ENCODE measurements at places on chromosomes 6 and 20.
A peak's percentile ranks its signal among the peaks of the same experiment; 100 is the strongest.

DNA sequence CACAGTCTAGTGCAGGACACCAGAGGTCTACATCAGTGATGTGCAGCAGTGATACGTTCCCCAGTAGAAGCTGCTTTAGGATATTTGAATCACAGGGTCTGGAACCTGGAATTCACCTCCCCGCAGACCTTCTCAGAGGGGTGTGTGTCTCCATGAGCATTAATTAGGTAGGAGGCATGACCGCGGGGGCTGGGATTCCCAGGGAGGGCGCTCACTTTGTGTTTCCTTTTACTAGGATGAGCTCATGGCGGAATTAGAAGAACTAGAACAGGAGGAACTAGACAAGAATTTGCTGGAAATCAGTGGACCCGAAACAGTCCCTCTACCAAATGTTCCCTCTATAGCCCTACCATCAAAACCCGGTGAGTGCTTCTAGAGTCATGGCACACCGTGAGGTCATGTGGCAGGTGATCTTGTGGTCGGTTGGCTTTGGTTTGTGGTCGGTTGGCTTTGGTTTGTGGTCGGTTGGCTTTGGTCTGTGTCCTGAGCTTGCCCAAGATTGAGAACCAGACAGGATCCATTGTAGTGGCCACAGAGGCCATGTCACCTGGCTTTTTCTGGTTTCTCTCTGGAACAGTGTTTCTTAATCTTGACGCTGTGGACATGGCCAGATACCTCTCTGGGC is 40.8 kb downstream of the CHMP4B start:
- no peak for DNase-seq

DNA sequence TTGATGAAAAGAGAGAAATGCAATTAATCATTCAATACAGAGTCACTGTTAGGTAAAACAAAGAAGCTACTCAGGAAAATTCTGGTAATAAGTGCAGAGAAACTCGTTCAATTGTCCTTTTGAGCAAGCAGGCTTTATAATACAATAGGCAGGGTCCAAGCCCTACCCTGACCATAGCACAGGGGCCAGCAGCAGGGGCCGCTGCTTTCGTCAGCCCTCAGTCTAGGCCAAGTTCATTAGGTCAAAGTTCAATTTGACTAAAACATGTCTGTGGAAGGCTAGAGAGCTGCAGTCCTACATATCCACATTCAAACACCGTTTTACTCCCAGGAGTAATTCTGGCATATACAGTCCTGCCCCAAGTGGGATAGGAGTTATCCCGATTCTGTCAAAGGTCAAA is 94.6 kb downstream of the BCAS1 start:
- no peak for DNase-seq

GRCh38 chr6:37321101-37321500 is 32.7 kb upstream of the RNF8 start:
- DNase-seq, result no peak

DNA sequence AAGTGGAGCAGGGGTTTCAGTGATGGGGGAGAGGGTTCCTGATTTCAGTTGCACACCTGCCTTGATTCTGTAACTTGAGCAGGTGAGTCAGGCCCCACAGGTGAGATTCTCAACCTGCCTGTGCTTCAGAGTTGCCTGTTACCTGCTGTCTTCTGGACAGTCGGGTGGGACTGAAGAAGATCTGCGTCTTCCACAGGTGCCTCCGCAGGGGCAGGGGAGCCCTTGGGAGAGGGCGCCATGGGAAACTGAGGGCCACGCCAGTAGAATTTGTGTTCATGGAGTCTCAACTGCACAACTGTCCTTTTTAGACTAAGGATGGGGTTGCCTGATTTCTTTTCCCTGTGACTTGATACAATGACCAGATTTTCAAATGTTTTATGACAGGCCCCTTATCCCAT is 5.2 kb downstream of the UNC93A start:
- no peak for DNase-seq

DNA sequence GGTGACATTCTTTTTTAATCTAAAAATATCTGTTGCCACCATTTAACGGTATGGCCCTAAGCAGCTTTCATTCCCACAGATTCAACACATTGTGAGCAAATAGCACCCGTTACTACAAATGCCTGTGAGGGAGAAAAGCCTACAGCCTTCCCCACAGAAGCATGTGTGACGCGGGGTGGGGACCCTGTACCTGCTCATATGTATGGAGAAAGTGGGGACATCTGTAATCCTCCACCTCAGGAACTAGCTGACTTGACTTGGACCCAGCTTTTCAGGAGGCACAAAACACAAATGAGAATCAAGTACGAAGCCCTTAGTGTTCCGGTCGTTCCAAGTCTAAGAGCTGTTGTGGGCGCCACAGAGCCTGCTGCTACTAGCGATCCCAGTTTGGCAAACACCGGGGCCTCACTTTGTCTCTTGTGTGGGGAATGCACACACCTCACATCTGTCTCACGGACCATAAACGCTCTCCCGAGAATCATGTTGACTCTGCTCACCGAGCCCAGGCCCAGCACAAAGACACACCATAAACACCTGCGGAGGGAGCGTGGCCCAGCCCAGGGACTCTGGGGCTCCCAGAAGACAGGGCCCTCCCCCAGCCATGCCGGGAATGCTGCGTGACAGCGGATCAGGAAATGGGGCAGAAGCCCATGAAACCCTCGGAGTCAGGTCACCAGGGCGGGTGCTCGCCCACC is 21.6 kb downstream of the DLL1 start:
- no peak for DNase-seq

DNA sequence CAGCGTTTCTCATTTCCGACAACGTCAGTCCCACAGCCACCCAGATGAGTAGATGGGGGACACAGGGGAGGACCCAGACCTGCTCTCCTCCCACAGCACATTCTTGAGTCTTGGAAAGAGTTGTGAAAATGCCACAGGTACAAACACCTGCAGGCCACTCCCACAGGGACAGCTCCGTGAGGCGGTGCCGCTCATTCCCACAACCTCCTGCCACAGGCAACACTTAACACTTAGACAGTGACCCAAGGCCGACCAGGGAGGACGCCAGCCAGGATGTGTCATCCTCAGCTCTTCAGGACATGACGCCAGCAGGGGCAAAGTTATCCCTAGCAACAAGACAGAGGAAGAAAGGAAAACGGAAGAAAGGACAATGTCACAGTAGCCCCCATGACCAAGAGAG is 22.9 kb upstream of the HLA-B start:
- no peak for DNase-seq

GRCh38 chr20:21397341-21398108 is at the start of gene NKX2-4:
TSS of gene NKX2-4 (minus strand) at chr20:21397526. CDS start at chr20:21397399, 127 bp downstream.
- no peak for DNase-seq

DNA sequence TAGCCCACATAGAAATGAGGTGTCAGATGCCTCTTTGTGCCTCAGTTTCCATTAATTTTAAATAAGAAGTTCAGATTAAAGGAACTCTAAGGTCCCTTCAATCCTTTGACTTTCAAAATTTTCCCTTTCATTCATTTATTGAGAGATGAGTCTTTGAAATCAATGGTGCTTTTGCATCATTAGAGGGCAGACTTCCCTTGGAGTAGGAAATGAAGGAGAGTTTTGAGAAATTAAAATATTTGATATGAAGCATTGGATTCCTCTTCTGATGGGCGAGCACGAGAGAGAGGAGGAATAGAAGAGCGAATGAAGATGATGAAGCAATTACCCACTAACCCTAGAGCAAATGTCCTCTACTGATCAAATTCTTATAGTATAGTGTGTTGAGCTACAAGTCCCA is 105.7 kb downstream of the EDN1 start:
- no peak for DNase-seq

DNA sequence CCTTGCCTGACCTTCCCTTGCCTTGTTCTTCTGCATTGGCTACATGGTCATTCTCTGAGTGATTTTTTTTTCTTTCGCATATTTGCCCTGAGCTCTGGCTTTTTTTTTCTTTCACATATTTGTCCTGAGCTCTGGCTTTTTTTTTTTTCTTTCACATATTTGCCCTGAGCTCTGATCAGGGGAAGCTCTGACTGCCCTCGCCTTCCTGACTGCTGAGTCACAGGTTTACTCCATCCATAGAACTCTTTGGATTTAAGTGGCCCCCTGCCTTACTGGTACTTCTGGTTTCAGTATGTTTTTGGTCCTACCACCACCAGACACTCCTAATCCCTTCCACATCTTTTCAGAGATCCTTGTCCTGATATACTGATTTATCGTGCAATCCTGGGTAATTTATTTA is 201.1 kb downstream of the OGFRL1 start:
- DNase-seq, result peak; percentile 91

GRCh38 chr6:30705620-30706019 is 11.5 kb downstream of the MDC1 start:
- DNase-seq, result no peak

- DNase-seq, result peak; percentile 76
Observed at GRCh38 chr6:35449287-35449881, 2.8 kb upstream of the FANCE start.

DNA sequence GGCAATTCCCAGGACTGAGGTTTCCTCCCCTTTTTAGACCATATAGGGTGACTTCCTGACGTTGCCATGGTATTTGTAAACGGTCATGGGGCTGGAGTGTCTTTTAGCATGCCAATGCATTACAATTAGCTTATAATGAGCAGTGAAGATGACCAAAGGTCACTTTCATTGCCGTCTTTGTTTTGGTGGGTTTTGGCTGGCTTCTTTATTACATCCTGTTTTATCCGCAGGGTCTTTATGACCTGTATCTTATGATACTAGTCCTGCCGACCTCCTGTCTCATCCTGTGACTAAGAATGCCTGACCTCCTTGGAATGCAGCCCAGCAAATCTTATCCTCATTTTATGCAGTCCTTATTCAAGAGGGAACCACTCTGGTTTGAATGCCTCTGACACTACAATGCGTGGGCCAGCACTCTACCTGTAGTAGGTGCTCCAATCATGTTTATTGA is 190.1 kb downstream of the KCNQ5 start:
- DNase-seq, result peak; percentile 83

DNA sequence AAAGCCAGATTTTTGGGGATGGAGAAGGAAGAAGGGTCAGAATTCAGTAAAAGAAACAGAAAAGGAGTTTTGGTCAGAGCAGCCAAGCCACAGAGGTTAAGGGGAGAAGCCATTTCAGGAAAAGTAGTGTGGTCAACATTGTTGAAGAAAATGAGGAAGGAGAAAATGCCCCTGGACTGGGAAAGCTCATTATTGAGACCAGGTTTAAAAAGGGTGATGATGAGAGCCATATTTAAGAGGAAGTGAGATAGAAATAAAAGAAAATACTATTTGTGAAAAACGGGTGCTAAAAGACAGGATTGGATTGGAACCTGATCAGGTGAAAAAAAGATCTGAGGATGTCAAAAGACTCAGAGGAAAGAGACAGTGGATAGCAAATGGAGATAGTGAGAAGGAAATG is 75.8 kb downstream of the CEP162 start:
- no peak for DNase-seq

- DNase-seq, result no peak
Observed at GRCh38 chr6:56604186-56604585, 38.5 kb downstream of the DST start.

DNA sequence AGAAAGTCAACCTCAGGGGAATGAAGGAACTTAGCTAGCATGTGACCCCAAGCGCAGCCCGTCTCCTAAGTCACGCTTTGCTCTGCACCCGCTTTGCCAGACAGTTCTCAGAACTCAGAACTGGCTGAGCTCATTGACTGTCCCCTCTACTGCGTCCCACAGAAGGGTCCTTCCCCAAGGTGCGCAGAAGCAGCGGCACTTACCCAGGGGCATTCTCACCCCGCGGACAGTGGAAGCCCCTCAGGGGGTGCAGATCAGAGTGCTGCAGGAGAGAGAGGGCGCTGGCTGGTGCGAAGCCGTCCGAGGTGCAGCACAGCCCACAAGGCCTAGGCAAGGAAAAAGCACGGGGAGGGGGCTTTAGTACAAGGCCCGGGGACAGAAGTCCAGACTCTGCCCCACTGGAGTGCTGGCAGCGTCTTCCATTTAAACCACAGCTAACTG is 807 bp downstream of the SNHG17 start:
- peak; percentile 40 for DNase-seq

DNA sequence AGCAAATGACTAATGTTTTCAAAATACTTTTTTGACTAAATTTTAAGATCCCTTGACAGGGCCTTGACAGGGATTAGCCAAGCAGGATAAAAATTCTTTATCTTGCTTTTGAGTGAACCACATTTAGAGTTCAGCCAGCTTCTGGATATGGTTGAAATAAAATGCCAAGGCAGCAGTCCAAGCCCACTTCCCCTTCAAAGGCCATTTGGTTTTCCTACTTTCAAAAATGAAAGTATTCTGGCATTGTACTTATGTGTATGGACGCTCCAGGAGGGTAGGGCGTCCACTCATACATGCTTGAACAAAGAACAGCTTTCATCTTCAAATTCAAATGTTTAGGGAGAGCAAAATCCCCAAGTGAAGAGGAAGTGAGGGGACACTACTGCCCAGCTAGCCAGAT is 82.3 kb upstream of the BCLAF1 start:
- DNase-seq, result no peak

DNA sequence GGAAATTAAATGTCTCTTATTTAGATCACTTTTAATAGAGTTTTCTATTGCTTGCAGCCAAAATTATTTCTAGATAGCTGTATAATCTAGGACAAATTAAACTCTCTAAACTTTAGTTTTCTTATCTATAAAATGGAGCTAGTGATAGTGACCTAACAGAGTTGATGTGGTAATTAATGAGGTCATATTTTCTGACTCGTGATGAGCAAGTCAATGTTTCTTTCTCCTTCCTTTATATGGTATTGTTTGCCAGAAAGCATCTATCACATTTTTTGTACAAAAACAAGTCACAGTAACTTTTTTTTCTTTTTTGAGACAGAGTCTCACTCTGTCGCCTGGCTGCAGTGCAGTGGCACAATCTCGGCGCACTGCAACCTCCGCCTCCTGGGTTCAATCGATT is 267.7 kb downstream of the FARS2 start:
- DNase-seq, result no peak

Measured in mesendoderm (in vitro differentiated cells).